ENCODE measurements at places on chromosomes 4 and X.

DNA sequence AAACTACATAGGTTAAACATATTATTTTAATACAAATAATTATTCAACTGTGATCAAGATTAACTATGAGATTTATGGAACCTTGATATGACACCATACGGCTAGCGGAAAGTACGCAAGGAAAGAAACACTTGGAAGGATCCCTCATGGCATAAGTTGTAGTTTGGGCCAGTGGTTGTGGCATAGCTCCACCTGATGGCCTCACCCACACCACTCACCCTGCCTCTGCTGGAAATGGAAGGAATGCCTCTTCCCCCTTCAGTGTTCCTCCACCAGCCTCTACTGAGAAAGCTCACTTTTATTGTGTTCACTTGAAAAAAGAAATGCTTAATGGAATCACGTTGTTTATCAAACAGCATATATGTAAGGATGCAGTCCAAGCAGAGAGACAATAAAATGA lies 86.4 kb downstream of the BMP15 start:
- no peak for DNase-seq

- no peak for DNase-seq
Observed at GRCh38 chr4:154361450-154361849, 130.1 kb downstream of the DCHS2 start.

DNA sequence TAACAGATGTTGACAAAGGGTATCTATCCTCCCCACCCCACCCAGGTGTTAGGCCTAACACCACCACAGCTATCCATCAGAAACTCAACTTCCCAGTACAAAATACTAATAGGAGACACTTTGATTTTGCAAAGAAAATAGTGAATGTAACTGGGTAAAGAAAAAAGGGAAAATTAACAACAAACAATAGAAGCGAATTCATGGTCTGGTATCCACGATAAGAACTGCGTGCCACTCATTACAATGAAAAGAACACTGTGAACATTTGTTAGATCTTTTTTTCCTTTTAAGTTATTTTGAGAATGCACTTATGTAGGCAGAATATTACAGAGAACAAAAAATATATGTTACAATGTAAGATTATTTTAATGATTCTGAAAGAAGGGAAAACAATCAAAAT lies 12.0 kb downstream of the TSPAN5 start:
- DNase-seq: no peak

- no peak for DNase-seq
Observed at GRCh38 chrX:119189115-119189514, 47.0 kb upstream of the PGRMC1 start.

DNA sequence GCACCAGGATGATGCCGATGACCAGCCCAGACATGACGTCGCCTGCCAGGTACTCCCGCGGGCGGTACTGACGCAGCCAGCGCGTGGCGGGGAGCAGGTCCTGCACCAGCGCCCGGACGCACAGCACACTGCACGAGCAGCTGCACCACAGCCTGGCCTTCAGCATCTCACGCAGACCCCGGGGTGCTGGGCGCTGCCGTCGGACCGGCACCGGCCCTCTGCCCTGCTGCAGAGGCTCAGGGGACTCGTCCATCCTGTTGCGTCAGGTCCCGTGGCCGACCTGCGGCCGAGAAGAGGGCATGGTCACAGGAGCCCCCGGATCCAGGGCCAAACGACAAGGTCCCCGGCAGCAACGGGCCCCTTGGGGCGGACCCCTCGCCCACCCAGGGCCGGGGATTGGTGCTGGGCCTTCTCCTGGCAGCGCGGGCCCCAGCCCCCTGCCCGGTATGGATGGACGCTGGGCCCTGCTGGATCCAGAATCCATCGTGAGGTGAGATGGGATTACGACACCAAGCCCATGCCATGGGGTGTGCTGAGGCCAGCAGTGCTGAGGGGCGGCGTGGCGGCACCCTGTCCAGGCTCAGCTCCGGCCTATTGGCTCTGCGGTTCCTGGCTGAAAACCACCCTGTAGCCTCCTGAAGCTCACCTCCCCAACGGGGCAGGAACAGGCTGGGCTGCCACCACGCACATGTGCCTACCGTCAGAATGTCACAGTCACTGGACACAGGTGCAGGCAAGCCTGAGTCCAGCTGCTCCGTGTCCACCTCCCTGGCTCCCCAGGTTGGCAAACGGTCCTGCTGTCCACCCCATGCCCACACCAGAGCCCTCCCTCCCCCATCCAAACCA lies 1.5 kb downstream of the SLC26A1 start:
- DNase-seq: no peak

DNA sequence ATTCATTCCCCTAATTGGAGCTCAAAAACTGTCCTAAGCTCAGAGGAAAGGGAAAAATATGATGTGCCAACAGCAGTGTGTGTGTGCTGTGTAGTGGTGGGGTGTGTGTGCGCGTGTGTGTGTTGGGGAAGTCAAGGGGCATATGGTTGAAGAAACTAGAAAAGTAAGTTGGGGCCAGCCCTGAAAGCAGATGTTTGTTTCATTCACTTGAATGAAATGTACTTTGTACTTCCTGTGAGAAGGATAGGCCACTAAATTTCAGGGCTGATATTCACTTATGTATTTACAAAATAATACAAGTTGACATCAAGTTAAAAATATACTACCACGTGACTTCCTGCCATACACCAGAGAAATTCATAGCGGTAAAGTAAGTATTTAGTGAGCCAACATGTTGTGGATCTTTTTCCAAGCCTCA lies 151.3 kb upstream of the JADE1 start:
- no peak for DNase-seq

DNA sequence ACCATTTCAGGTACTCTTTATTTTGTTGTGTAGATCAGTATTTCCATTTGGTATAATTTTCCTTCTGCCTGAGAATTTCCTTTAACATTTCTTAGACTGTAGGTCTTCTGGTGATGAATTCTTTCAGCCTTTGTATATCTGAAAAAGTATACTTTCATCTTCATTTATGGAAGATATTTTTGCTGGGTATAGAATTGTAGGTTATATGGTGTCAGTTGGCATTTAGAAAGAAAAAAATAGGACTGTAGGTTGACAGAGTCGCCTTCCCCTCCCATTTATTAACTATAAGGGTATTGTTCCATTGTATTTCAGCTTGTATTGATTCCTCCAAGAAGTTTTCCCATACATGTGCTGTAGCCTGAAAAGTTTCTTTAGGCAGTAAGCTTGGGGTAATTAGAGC lies 71.9 kb downstream of the KDM6A start:
- no peak for DNase-seq

GRCh38 chr4:153729895-153730294 lies 29.9 kb downstream of the RNF175 start:
- DNase-seq: no peak

DNA sequence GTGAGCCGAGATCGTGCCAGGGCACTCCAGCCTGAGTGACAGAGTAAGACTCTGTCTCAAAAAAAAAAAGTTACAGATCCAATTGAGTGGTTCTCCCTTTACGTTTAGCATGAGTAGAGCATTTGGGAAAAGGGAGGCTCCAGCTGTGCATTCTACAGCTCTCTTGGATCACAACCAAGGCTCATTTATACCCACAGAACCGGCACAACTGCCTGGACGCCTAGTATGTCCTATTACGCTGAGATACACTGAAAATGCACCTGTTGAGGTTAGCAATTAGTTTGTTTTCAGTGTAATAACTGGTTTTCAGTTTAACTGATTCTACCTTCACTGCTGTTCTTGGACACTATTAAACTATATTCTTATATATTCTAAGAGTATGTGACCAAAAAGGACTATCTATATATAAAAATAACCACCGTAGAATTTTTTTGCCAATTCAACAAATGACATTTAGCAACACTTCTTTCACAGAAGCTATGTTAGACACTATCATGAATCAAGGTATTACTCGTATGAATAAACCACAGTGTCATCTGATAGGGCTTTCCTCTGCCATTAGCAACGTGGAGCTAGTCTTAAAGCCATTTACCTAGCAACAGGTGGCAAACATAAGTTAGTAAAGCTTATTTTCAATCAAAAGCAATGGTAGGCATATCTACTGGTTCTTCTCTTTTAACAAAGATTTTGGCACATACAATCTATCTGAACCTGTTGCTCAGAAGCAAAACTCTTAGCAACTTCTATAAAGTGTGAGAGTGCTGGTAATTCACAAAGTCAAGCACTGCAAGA lies 3.6 kb downstream of the OTUD4 start:
- DNase-seq: no peak

GRCh38 chr4:10181745-10182445 lies 65.3 kb upstream of the WDR1 start:
- DNase-seq: no peak

DNA sequence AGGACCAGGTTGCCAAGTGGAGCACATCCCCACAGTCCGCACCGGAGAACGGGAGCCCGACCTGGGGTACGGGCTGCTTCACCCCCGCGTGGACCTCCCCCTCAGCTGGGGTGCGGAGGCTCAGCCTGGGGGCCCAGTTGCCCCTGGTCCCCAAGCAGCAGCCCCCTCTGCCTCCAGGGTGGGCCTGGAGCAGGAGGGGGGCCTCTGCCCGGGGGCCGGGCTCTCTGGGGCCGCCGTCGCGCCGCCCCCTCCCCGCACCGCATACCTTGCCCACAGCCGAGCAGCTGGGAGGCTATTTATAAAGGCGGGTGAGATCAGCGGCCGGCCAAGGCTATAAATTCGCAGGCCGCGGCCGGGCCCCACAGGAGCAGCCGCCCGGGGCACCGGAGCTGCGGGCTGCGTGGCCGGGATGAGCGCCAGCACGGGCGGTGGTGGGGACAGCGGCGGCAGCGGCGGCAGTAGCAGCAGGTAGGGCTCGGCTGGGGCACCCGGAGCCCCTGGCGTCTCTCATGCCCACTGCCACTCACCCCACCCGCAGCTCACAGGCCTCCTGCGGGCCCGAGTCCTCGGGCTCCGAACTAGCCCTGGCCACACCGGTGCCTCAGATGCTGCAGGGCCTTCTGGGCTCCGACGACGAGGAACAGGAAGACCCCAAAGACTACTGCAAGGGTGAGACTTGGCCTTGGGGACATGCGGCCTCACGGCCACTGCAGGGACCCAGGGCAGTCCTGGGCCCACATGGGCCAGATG lies at the start of gene SRPK3:
Gene SRPK3 (plus strand): TSS at position 364 of the 750 bp plus-strand sequence. CDS start 46 bp downstream, at position 410.
- DNase-seq: no peak

DNA sequence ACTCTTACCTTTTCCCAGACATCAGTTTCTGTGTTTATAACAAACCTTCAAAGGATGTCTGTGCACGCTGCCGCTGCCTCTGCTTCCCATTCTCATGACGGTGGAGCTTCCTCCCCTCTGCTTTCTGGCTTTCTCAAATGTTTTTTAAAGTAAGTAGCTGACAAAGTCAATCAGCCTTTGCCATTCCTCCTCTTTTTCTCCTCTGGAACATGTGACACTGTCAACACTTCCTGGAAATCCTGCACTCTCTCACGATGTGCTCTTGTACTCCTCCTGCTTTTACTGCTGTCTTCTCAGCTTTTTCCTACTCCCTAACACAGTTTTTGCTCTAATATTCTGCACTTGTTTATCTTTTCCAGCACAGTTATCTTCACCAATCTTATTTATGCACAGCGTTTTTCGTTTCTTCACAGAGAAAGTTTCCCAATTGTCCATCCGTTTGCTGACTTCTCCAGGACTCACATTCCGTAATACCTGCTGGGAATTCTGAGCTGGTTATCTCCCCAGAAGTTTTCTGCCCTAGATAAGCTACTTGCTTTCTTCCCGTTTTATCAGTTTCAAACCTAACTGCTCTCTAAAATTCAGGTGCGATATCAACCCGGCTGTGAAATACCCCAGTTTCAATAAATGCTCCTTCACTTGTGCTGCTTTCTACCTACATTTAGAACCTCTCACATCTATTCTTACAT lies 465.6 kb upstream of the AGA start:
- no peak for DNase-seq

GRCh38 chr4:24243641-24244040 lies 340.7 kb downstream of the DHX15 start:
- DNase-seq: no peak

- DNase-seq: no peak
Observed at GRCh38 chrX:16018291-16018690, 105.1 kb upstream of the GRPR start.

- DNase-seq: no peak
Observed at GRCh38 chr4:139913995-139914598, 239.9 kb downstream of the MAML3 start.

DNA sequence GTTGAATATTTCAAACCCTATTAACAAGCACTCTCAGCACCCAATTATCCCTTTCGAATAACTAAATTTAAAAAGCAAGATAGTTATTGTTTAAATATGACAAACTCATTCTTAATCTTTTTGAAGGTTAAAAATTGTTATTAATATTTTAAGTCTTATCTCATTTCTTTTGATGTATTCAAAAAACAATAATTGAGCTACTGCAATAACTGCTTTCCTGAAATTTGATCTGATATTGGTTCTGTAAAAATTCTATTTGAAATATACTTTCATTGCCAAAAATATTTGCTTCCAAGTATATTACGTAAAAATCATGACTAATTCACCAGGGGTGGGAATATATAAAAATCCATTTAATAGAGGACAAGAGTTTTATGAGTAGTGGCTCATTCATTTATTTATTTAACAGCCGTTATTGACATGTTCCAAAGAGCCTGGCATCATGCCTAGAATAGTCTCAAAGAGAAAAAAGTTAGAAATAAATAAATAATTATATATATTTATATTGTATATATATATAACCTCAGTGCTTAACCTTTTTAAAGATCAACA lies 34.4 kb downstream of the GLRA3 start:
- DNase-seq: no peak

GRCh38 chr4:3223956-3224748 lies 24.8 kb upstream of the MSANTD1 start:
- DNase-seq: no peak

DNA sequence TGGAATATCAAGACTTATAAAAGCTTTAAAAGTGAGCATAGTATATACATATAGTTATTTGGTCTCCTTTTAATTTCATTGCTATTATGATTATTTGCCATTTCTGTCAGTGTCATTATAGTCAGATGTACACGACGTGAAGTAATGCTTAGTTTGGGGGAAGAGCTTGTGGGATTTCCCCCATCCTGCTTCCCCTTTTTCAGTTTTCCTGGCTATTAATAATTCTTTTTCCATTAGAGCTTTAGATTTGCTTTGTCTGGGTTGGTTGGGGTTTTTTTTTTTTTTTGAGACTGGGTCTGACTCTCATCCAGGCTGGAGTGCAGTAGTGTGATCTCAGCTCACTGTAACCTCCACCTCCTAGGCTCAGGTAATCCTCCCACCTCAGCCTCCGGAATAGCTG lies 5.4 kb downstream of the ABCE1 start:
- DNase-seq: no peak

DNA sequence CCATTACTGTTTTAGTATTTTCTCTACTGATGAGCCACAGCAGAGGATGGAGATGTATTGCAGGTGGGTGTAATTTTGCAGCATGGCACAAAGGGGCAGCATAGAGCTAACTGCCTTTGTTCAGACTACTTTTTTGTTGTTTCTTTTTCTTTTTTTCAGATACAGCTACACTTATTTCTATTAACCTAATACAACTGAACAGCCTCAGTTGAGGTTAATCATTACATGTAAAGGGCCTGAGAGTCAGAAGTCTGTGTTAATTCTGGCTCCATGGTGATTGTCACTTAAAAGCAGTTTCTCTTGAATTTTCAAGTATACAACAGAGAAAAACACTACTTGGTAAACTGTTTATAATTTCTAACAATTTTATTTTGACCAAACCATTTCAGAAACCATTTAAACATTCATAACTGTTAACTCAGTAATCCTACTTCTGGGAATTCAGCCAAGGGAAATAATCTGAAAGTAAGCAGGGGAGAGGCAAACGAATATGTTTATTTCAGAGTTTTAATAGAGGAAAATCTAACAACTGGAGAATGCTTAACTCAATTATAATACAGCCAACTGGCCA lies 13.9 kb upstream of the PPEF2 start:
- peak; percentile 31 for DNase-seq

GRCh38 chrX:22012931-22013330 lies 19.2 kb upstream of the PHEX start:
- DNase-seq: no peak

GRCh38 chr4:174631901-174632758 lies 109.8 kb upstream of the HPGD start:
- peak; percentile 3 for DNase-seq

All from AG09319 (cell line).